Osteoblast (primary cell): ENCODE measurements at places on chromosomes 16 and 17.

GRCh38 chr16:4303973-4304372 is 11.9 kb upstream of the GLIS2 start:
- DNase-seq = peak; percentile 71

GRCh38 chr17:7138800-7139381 is 24.3 kb upstream of the ASGR2 start:
- peak; percentile 39 for DNase-seq

- no peak for DNase-seq
These were observed 94.0 kb upstream of the HS3ST2 start for GRCh38 chr16:22719945-22720344.

DNA sequence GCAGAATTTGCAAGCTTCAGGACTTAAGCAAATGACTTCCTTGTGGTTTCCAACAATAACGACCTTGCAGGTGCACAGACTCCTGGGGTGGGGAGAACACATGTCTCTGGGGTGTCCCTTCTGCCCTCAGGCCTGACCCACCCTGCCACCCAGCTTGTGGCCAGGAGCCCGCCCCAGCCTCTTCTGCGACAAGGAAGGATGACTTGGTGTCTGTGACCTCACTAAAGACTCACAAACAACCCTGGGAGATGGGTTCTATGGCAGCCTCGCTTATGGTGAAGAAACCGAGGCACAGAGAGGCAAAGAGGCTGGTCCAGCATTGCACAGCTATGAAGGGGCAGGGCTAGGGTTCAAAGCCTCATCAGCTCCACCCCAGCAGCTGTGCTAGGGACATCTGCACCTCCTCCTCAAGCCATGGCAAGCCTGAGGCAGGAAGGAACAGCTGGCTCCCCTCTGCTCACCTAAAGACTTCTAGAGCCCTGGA is 2.6 kb downstream of the ATP2A3 start:
- peak; percentile 78 for DNase-seq

GRCh38 chr17:21201298-21201595 is 12.7 kb downstream of the TMEM11 start:
- DNase-seq = peak; percentile 79

DNA sequence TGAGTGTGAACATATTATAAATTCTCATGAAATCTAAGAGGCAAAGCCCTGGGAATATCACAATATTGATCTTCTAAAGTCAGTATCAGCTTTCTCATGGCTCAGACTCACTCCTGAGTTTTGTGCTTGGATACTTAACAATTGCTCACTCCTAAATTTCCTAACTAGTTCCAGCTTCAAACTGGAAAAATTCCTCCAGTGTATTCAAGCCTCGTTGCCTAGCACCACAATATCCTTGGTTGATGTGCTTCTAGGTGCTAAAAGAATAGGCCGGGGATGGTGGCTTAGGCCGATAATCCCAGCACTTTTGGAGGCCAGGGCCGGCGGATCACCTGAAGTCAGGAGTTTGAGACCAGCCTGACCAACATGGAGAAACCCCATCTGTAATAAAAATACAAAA is 62.5 kb downstream of the XYLT1 start:
- DNase-seq = no peak

DNA sequence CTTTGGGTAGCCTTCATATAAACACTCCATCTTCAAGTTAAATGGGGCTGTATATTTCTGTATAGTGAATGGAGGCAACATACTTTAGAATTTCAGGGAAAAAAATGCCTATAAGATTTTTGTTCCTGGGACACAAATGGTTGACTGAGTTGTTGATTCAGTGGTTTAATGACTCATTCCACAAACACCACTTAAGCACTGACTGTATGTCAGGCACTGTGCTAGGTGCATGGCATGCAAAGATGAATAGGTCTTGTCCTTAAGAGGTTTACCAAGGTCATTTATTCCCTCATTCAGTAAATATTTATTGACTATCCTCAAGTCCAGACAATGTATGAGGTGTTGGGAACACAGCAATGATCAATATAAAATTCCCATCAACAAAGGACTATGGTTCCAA is 417.1 kb downstream of the CA10 start:
- DNase-seq = no peak
